ENCODE measurements at places on chromosomes 7 and 10.

GRCh38 chr7:140649556-140650205 is 9.1 kb upstream of the DENND2A start:
- DNase-seq = no peak

GRCh38 chr7:13077466-13077865 is 390.0 kb downstream of the ARL4A start:
- DNase-seq = no peak

GRCh38 chr7:1156782-1157535 is 3.0 kb downstream of the ZFAND2A start:
- no peak for DNase-seq

DNA sequence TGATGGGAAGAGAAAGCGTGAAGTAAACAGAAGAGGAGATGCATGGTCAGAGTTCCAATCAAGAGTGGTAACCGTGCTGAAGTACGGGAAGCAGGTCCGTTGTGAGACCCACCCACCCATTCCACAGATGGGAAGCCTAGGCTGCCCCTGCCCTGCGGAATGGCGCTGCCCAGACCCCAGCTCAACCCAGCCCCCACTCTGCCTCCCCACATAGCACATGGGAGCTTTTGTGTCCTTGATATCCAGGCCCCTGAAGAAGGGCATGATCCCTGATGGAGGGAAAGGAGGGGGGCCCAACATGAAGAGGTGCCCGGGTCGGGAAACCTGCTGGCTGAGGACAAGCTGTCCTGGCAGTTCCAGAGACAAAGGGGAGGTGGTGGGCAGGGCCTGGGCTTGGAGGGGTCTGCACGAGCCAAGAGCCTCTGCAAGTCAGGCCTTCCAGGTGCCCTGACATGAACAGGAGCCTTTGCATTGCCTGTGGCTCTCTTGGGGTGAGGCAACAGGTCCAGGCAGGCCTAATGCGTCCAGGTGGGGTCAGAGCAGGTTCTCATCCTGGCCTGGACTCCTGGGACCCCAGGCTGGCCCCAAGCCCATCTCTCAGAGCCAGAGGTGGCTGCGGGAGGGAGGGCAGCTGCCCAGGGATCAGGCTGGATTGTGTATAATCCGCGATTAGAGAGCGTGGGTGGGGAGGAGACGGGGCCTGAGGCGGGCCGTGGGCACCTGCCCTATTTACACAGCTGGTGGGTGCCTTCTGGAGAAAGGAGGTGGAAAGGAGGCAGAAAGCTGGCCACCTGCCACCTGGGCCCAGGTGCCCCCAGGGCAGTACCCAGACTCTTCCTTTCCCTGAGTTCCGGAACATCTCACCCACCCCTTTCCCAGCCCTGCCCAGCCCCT is 23.5 kb downstream of the YKT6 start:
- no peak for DNase-seq

DNA sequence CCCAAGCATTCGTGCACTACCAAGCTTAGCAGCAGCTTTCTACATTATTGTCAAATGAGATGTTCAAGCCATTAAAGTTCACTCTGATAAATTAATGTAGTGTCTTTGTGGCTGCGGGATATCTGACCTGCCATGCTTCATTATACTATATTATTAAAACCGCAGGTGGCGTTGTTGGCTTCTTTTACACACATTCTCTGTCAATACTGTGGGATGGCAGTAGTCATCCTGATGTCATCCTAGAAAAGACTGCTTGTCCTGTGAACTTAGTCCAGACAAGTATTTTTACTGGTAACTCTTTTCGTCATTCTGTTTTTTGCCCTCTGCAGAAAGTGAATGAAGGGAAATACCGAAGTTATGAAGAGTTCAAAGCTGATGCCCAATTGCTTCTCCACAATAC is 103.9 kb downstream of the ZMYND11 start:
- no peak for DNase-seq

DNA sequence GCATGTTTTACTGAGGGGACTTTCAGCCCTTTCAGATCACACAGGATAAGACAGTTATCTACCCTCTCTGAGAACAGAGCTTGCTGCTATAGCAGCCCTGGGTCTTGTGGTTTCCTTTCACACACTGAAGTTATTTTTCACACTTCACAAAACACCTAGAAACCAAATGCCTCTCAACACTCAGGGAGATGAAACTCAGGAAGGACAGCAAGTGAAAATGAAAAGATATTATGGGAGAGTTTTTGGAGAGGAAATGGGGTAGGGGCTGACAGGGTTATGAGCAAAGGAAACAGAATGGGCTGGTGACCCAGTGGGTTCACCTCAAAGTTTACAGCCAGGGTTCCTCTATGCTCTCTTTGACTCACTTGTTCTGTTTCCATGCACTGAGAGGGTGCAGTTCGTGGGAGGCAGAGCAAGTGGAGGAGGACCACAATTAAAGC is 17.0 kb upstream of the GIMAP2 start:
- DNase-seq = peak; percentile 73

DNA sequence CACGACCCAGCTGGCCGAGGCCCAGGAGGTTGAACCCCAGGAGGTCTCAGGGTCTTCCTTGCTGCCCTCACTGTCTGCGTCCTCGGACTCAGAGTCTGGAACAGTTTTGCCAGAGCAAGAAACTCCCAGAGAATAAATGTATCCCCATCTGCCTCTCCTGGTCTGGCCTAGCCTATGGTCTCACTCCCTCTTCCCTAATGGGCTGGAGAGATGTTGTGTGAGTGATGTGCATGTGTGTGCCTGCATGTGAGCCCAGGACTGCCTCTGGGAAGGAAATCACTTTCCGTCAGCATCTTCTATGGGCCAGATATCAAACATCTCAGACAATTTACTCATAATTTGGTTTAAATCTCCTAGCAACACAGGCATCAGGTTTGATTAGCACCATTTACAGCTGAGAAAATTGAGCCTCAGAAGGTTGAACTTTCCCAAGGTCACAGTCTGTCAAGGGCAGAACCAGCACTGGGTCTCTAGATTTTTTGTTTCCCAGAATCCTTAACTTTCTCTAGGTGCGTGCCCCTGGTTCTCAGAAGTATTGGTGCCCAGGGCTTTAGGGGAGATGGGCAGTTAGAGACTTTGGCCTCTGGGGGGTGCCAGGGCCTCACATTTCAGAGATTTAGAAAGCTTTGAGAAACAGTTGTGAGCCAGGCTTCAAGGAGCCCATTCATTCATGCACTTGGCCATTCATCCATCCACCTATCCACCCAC is 4.9 kb downstream of the TMEM270 start:
- no peak for DNase-seq

DNA sequence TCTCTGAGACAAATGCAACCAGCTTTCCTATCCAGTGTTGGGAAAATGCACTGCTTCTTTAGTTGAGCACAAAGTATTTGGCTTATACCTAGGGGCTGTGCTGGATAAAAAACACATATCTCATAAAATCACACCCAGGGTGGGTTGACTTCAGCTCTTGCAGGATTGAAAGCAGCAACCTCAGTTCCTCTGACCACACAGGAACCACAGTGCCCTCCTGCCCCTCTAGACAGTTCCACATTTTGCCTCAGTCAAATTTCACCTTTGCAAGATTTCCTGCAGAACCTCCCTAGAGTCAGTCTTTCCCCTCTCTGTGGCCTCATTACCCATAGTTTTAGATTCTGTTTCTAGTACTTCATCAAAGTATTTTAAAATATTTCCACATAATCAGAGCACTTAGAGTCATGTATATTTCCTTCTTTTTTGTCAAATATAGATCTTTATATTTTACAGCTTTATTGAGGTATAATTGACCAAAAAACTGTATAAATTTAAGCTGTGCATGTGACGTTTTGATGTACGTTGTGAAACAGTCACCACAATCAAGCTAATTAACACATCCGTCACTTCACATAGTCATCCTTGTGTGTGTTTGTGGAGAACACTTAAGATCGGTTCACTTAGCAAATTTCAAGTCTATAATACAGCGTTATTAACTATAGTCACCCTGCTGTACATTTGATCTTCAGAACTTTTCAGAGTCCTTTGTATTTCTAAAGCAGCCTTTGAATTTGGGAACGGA is 37.0 kb upstream of the EGR2 start:
- no peak for DNase-seq

DNA sequence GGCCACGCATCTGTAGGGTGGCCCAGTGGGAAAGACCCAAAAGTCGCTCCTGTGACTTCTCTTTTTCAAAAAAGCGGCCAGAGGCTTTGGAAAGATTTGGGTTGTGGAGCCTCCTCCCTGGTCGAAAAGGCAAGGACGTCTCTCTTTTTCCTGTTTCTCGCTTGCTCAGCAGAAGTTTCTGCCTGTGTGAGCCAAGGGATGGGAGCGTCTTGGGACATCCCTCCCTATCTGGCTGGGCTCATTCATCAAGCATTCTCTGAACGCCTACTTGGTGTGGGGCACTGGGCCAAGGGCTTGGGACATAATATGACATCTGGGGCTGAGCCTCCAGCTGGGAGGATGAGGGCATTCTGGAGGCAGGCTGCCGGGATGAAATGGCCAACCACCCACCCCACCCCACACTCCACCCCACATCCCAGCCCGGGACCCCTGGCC is 120.9 kb downstream of the C10orf105 start:
- DNase-seq = no peak

DNA sequence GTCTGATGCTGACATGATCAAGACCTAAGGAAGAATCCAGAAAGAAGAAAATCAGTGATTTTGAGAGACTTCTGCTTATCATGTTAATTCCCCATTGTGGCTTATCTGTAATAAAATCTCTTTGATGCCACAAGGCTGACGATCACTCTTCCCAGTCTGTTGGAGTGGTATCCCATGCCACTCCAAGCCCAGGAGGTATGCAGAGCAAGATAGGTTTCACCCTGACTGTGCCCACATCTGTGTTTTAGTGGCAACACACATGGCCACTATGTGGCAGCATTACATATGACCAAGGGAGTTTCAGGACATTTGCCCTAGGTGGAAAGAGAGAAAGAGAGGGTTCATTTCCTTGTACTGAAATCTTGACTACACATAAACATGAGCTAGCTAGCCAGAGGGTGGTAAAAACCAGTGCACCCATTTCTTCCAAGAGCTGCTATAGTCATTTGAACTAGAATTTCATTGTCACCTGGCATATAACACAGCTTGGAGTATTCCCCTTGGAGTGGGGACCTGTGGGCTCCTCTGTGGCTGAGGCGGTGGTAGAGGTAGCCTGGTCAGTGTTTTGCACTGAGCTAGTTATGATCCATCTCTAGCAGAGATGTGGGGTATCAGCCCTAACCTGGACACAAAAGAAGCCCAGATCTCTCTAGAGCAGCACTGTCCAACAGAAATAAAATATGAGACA is 20.8 kb downstream of the LAMB4 start:
- no peak for DNase-seq

GRCh38 chr10:109696981-109697775 is 226.1 kb downstream of the XPNPEP1 start:
- no peak for DNase-seq
